AG08396 (cell line): ENCODE measurements at places on chromosomes 2 and 18.

DNA sequence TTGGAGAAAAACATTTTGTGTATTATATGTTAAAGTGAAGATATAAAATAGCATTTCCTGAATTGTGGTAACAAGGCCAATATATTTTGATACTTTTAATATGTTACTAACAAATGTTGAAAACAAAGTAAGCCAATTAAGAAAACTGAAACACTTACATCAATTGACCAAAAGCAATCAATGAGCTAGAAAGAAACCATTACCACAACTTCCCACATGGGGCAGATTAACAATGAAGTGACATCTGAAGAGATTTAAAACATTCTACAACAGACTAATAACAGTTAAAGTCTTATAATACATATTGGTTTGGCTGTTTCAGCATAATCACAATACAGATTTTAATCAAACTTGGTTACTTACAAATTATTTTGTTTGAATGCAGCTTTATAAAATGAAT is 282.4 kb upstream of the NETO1 start:
- DNase-seq, result no peak

DNA sequence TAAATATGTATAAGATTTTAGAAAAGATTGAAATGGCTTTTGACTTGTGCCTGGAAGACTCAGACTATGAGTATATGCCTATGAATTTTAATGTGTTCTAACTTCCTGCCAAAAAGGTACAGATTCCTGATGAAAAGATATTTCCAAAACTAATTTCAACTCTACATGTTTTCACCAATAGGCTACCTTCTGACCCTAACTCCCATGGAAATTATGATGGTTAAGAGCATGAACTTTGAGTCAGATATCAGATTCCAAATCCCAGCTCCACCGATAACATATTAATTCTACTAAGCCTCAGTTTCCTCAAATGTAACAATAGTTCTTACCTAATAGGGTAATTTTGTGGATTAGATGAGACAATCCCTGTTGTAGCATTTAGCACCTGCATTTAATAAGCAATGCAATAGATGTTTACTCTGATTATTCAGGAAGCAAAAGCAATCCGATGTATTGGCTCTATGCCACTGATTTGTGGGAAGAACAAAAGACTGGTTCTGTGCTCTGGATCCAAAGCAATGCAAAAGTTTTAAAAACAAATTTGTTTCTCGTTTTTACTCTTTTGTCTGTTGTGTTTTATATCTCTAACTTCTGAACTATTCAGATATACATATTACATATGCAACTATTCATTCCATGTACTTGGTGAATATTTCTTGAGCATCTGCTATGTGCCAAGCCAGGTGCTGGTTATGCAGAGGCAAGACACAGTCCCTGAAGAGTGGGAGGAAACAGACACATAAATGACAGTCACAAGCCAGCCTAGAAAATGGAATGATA is 115.4 kb downstream of the GATA6 start:
- DNase-seq, result no peak

DNA sequence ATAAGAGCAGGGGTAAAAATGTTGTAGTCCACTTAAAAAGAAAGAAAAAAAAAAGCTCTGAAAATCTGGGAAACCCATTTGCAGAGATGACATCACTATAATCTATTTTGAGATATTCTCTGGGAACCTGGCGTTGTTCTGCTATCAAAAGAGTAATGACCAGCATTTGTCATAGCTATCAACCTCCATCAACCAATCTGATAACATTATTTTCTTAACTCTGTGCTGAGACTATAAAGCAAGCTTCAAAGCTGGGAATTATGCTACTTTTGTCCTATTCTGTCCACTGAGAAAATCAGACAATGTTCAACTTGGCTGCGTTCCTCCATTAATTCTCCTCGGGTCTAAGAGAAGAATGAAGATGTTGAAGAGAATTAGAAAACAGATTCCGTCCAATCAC is 107.5 kb downstream of the STK39 start:
- DNase-seq, result no peak

GRCh38 chr2:51681854-51682253 is 649.9 kb upstream of the NRXN1 start:
- no peak for DNase-seq

DNA sequence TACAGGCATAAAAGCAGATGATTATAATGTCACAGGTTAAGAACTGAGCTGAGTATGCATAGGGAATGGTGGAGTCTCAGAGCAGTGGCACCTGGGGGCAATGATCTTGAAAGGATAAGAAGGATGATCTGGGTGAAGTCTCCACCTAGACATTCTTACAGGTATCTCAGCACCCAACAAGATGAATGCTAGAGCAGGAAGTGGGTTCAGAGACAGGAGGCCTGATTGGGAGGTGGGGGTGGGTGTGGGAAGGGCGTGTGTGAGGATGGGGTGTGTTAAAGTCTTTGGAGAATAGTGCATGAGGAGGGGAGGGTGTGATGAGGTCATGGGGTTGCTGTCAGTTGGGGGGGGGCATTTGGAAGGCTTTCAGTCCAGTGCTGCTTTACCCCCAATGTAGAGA is 78.8 kb upstream of the UPP2 start:
- no peak for DNase-seq

DNA sequence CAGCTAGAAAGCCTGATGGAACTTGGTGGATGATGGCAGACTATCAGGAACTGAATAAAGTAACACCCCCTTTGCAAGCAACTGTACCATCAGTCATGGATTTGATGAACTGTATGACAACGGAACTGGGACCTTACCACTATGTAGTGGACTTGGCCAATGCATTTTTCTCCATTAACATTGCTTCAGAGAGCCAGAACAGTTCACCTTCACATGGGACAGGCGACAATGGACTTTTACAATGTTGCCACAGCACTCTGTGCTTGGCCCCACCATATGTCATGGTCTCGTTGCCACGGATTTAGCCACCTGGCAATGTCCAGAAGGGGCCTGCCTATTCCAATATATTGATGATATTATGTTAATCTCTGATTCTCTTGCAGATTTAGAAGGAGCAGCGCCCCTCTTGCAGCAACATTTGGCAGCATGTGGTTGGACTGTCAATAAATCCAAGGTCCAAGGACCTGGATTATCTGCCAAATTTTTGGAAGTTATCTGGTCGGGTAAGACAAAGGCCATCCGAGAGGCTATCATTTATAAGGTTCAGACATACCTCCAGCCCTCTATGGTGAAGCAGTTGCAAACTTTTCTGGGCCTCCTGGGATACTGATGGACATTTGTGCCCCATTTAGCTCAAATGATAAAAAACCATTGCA is 52.2 kb upstream of the ZC3H15 start:
- DNase-seq, result no peak

DNA sequence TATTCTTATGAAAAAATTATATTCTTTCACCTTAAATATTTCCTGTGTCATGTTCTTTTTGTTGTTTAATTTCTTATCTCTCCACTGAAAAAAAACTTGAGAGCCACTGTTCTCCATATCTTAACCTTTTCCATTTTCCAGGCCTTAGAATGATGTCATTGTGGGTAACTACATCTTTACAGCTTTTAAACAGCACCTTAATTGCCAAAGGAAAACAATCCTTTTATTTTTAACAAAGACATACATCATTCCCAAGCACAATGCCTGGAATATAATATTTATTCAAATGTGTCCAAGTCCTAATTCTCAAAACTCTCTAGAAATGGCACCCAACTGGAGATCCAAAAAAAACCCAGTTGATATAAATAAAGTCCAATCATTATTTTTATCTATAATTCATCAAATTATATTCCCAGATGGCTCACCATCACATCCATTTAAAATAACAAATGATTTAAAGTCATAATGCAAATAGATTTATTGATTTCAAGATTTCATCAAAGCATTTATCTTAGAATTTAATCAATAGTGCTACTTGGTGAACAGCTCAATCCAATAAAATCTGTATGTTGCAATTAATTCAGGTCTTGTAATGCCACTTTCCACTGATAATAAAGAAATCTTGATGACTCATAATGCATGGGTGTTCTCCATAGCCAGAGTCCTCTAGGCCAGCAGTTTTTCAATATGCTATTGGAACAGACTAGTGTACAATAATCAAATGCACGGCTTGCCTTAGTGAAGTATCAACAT is 107.1 kb upstream of the MAPRE2 start:
- DNase-seq, result no peak

DNA sequence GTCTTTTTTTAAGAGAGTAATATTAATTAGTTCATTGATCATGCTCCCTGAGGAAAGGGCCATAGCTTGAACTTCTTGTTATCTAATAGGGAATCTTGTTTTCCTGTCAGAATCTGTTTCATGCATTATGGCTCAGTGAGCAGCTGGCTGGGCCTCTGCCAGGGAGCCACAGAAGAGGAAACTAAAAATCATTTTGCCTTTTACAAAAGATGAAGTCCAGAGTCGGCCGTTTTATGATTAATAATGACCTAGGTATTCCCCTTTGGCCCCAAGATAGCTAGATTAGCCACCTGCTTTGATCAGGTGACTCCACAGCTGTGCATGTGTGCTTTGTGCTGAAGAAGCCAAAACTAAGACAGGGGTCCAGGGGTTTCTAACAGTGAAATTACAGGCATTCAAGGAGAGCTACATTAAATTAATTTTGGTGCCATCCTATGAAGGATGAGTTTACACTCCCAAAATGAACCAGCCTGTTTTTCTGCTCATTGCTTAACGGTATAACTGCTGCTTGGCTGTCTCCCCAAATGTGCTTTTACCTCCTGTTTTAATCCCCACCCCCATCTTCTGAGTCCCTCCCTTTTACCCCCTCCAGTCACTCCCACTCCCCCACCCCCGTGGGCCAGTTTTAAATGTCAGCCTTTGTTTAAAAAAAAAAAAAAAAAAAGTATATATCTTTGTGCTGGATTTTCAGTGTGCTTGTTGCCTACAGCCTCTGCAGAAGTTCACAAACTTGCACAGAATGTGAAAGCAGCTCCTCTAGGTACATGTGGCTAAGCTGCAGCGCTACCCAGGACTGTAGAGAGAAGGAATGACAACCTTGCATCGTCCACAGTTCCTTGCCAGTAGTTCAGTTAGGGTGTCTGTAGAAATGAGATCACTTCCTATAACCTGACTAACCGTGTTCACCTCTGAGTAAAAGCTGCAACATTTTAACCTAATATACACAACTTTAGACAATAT is 93.1 kb downstream of the CABLES1 start:
- no peak for DNase-seq

DNA sequence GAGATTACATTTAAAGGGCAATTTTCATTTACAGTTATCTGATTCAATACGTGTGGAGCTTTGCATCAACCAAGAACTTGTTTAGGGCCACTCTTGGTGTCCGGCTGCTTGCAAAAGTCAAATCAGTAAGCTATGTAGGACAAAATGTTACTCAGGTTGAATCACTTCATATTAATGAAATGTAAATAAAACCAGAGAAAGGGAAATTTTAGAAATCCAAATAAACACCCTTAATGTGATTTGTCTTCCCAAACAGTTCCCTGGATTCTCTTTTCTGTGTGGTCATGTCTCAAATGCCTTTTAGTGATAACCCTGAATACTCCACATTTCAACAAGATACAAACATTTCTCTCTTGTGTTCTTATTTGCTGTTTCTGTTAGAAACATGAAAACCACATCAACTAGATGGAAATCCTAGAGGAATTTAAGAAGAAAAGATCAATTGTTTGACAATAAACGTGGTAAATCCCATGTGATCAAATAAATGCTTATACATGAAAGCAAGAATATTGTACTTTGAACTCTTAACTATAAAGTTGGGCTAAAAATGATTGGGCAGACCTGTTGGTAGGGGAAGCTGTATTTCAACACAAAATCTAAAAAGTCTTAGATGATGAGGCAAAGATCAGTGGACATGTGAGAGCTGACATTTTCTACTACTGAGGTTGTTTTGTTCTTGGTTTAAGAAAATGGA is 101.3 kb downstream of the CDC42EP3 start:
- DNase-seq, result no peak

- no peak for DNase-seq
Observed at GRCh38 chr2:72015266-72015665, 132.4 kb downstream of the CYP26B1 start.

GRCh38 chr2:173431191-173431590 is 76.5 kb downstream of the CDCA7 start:
- DNase-seq, result no peak

DNA sequence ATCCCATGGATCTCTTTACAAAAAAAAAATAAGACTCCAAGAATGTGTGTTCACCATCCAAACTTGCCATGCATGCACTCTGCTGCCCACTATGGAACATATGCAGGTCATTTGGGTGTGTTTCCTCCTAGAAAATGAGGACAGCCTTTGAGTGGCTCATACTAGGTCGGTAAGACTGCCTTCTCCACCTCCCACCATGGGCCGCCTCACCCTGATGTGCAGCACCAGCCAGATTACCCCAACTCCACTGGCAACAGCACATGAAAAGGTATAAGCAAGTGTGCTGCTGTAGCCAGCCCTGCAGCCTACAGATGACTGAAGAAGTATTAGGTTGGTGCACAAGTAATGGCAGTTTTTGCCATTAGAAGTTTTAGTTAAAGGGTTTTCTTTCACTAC is 214.2 kb downstream of the ATAD2B start:
- no peak for DNase-seq

DNA sequence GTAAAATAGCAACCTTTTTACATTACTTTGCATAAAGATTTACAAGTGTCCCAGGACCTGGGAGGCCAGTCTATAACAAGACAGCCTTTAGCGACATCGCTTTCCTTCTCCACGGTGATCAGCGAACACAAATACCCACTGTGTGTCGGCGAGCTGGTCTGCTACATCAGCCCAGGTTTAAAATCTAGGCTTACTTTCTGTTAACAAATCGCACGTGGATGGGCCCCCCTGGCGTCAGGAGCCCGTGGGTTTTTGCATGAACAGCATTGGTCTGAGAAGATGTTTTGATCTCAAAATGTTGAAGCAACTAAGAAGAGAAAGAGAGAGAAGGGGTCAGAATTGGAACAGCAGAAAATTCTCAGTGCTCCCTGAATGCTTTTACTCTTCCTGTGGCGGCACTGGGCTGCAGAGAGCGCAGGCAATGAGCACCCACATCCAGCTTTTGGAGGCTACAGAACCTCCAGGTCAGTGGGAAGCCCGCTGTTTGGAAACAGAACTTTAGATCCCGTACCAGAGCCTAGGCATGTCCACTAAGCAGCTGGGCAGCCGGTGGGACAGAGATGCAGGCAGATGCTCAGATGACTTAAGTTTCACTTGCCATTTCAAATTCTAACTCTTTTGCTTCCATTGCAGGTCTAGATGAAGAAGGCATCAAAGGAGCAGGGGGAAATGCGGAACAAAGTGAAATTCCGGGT is 32.9 kb downstream of the CYP27C1 start:
- no peak for DNase-seq

DNA sequence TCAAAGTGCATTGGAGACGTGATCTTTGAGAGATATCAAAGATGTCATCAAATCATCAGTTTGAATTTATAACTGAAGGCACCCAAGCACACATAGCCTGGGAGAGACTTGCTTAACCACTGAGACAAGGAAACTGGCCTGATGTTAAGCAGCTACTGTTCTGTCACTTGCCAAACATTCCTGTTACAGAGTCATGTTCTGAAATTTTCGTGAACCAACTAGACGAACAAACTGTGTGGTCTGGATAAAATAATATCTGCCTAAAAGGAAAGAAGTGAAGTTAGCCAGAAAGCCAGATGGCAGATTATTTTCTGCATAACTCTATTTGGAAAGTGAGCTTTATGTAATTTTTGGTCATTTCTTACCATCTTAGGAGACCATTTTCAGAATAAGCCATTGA is 51.4 kb downstream of the SPATS2L start:
- no peak for DNase-seq
